Spinal cord (tissue), 10 donors: ENCODE measurements at places on chromosomes 2 and 18.

DNA sequence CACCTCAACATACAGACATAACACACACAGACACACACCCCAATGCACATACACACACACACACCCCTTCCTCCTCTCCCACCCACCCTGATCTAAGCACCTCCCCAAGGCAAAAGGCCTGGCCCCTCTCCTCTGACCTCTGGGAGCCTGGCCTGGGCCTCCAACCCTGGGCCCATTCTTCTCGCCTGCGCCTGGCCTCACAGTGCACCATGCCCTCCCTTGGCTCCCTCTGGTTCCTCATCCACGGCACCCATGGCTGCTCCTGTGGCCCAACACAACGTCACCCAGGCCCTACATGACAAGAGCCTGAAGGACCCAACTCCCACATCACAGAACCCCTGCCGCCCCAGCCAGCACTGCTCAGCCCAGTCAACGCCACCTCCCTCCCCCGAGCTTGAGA, 281.3 kb downstream of the CELF4 start:
- DNase-seq: no peak

DNA sequence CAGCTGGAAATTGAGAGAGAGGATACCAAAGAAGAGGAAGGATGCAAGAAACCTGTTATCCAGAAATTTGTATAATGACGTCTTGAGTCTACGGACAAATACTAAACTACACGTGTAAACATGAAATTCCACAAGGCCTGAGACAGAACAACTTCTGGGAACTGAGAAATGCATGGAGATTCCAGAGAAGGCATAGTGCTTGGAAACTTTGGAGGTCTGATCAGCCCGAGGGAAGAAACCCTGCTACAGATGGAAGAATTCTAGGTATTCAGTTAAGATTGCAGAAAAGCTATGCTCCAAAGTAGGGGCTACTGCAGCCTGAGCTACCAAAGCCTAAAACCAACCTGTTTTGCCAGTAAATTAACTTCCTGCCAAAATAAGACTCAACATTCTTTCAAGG, 120.4 kb downstream of the PDCL3 start:
- no peak for DNase-seq

- no peak for DNase-seq
Measured at GRCh38 chr18:63970809-63971205, 926 bp downstream of the SERPINB8 start.

GRCh38 chr18:74153377-74153776, 5.1 kb downstream of the TIMM21 start:
- DNase-seq: no peak

- no peak for DNase-seq
Measured at GRCh38 chr2:218003981-218004419, 1.2 kb upstream of the TNS1 start.

DNA sequence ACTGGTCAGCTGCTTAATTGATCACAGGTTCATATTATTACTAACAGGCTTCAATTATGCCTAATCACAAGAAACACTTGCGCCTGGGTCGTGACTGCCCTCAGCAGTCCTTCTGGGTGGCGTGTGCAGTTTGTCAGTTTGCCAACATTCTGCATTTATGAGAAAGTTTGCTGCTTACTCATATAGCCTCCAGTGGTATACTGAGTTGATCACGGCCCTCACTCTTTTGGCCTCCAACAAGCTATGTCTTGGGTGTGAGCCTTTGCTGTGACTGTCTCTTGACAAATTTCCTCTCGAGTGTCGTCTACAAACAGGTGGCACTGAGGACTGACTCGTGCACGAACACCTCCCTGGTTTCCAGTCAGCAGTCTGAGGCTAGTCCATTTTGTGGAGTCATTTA, 27.3 kb downstream of the DCDC2C start:
- no peak for DNase-seq
